Activated T-cell treated with anti-CD3 and anti-CD28 coated beads, Interleukin-2, amount 50 U/mL, for 1 hour (primary cell): ENCODE measurements at places on chromosomes 2 and 18.
A peak's percentile ranks its signal among the peaks of the same experiment; 100 is the strongest.

DNA sequence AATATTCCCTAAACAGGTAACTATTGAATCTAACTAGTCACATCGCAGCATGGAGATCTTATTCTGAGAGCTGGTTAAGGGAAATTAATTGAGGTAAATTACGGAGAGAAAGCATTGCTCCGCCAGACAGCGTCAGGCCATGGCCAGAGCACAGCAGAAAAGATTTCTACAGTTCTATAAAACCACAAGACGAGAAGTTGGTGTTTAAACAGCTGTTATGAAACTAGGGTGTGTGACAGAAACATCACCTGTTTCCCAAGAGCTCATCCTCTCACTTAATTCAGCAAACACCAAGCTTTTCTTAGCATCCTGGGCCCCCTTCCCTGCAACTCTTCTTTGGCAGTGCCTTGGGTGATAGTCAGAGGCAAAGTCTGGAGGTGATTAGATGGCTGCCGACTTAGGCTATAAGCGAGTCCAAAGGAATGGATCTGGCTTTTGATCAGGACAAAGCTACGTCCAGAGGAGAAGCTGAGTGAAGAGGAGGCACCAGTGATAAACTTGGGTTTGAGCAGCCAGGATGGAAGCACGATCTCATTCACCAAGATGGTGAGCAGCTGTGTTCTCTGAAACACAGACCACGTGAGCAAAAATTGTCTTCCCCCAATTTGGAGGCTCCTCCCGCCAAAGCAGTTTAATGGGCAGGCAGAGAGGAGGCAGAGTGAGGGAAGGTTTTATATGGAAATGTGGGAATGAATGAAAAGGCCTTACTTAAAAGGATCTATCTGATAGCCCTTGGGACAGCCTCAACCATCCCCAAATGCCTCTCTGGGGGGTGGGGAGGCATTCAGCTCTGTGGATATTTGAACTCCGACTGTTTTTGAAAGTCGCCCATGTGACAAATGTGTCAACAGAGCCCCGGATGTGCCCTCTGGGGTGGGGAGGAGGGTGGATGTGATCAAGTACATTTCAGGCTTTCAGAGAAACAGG, 57.8 kb downstream of the PKDCC start:
- peak; percentile 76 for DNase-seq

DNA sequence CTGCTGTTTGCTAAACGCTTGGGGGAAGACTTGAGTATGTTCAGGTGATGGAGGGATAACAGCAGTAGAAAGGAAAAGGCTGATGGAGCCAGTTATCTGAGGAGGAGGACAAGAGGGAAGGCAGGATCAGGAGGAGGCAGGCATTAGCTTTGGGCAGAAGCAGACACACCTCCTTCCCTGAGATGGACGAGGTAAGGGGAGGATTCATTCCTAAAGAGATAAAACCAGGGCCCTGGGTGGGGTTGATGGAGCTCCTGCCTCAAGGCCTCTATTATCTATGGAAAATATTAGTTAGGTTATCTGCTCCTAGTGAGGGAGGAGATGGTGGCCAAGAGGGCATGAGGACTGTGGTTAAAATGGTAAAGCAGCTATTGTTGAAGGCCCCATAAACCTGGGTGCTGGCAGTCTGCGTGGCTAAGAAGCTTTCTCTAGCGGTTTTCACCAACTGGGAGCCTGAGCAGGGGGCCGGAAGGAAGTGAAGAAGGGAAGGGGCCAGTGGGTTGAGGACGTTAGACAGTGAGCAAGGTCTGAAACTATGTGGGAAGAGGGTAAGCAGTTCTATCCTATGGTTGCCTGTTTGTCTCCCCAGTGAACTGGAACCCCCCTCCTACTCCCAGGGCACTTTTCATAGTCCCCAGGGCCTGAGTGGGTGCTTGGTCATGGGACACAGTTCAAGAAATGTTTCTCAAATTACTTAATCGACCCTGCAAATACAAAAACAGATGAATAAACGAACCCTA, 56.6 kb upstream of the HK2 start:
- no peak for DNase-seq

GRCh38 chr2:198483051-198483450, 678.7 kb downstream of the PLCL1 start:
- DNase-seq = no peak

GRCh38 chr2:236679884-236680860, 110.5 kb downstream of the ACKR3 start:
- DNase-seq = no peak

GRCh38 chr2:2901384-2902345, 476.0 kb downstream of the EIPR1 start:
- no peak for DNase-seq

DNA sequence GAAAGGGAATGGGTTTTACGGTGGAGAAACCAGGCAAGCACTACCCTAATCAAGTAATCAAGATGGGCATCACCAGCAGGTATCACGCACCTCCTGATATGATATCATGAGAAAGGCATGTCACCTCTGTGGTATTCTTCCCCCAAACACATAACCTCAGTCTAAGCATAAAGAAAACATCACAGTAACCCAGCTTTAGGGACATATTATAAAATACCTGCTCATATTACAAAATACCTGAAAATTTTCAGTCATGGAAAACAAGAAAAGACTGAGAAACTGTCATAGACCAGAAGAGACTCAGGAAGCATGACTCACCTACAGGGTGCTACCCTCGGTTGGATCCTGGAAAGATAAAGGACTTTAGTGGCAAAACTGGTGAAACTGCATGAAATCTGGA, 30.5 kb downstream of the GCKR start:
- no peak for DNase-seq

DNA sequence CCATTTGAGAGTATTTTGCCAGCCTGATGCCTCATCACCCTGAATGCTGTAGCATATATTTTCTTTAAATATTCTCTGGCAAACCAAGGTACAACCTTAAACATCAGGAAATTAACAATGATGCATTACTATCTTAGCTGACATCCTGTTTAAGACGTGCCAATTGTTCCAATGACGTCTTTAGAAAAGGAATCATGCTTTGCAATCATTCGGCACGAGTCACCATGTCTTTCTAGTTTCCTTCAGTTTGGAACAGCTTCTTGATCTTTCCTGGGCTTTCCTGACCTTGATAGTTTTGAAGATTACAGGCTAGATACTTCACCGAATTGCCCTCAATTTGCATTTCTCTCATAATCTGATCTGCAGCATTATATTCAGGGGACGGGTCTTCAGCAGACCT, 88.2 kb upstream of the GLI2 start:
- no peak for DNase-seq

- no peak for DNase-seq
Observed at GRCh38 chr2:168323529-168324021, 76.2 kb upstream of the STK39 start.

DNA sequence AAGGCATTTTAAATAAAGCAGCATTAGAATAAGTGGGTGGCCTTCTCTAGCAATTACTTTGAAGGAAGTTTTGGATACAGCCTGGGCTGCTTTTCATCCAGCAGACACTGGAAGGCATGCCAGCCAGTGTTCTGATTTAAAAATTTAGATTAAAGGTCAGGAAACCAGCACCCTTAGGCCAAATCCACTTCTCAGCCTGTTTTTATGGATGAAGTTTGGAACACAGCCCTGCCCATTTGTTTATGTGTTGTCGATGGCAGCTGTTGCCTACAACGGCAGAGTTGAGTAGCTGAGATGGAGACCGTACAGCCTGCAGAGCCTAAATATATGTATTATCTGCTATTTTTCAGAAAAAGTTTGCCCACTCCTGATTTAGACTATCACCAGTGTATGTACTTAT, 313.6 kb upstream of the ACVR2A start:
- no peak for DNase-seq

GRCh38 chr2:6730003-6730402, 135.7 kb downstream of the CMPK2 start:
- no peak for DNase-seq

- no peak for DNase-seq
Observed at GRCh38 chr2:157173740-157174184, 83.7 kb upstream of the GALNT5 start.

GRCh38 chr2:222730366-222730999, 59.0 kb downstream of the MOGAT1 start:
- DNase-seq = no peak

DNA sequence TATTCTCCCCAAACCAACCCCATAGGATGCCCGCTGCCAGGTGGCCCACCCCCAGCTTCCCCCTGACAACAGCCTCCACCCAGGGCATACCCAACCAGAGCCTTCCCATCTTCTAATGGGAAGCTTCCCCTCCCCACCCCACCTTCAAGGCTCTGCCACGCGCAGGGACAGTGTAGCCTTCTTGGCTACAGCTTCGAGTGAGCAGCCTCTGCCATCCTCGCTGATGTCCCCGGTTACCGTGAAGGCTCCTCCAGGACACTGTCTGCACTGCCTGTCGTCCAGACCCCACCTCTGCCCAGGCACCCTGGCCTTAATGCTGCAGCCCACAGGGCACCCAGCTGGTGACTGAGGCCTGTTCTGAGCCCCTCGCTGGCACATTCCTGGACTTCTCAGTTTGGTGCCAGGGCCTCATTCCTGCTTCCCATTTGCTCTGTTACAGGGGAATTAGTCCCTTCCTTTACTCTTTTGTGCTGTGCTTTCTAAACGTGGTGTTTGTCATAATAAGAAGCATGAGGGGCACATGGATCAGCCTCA, 13.0 kb upstream of the ADNP2 start:
- DNase-seq = no peak

DNA sequence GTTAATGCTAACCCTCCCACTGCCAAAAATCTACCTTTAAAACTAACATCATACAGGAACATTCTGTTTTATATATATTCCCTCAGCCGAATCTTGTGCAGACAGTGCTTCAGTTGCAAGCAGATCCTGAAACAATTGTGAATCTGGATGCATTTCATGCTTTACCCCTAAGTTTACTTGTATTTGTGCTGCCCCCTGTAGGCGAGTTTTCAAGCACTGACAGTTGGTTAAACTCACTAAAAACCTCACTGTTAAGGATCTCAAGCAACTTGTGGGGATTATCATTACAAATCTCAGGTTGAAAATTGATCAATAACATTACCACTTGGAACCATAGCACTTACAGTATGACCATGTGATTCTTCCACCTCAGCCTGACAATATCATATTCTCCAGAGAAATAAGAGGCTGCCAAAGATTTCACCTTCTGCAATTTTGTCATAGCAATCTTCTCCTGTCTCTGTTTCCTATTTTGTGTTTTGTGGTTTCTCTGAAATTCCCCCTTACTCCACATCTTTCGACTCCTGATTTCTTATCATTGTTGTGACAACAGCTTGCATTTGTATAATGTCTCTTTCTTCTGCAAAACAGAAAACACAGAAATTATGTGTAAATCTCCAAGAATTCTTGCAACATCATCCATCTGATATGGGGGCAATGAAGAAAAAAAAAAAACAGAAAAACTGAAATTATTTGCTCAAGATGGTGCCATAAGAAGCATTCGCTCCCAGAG, 354.6 kb upstream of the SETBP1 start:
- DNase-seq = no peak

DNA sequence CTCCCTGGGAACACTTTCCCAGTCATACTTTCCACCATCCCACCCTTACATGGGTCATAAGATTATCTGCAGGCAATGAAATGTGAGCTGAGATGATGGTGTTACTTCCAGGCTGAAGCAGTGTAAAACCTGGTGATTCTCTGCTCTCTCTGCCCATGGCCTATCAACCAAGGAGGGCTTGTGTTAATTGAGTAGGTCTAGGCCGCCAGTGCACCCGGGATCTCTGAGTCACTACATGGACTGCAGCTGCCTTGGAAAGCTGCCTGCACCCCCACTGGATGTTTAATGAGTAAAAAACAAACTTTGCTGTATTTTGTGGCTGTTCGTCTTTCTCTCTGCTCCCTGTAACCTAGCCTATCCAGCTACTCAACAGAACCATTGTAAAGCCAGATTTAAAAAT, 451.7 kb upstream of the SMIM21 start:
- DNase-seq = no peak

DNA sequence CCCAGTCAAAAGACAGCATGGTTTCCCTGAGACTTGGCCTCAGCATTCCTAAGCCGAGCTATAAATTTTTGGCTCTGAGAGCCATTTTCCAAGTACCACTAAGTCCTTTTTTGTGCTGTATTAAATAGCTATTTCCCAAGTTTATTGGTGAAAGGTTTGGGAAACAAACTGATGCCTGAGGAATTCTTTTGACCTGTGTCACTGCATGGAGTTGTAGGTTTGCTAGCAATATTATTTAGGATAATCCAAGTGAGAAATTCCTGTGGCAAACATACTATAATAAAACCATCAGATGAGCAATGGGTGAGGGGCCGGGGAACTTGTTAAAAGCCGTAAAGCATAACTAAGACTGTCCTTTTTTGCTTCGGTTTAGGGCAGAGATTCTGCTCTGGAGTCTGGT, 28.4 kb downstream of the ARHGAP28 start:
- no peak for DNase-seq

DNA sequence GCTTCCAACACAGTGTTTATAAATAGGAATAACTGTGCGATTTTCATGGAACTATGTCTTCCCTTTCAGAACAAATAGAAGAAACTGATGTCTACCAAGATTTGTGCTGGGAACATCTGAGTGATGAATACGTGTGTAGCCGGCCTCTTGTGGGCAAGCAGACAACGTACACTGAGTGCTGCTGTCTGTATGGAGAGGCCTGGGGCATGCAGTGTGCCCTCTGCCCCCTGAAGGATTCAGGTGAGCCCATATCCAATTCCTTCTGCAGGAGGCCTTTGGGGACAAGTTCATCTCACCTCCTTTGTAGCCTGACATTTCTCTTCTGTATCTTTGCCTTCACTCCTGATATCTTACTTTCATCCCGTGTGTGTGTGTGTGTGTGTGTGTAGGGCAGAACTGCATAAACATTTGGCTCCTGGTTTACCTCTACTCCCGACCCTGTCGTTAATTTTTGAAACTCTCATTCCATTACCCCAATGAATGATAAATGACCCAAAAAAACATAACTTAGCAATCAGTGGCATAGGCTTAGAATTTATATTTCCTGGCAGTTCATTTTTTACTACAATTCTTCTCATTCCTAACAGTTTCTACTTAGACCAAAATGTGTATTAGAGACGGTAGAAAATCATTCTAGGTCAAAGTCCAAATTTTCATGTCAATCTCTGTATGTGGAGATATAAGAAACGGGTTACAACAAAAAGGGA, 111.0 kb upstream of the RASGRP3 start:
- no peak for DNase-seq

DNA sequence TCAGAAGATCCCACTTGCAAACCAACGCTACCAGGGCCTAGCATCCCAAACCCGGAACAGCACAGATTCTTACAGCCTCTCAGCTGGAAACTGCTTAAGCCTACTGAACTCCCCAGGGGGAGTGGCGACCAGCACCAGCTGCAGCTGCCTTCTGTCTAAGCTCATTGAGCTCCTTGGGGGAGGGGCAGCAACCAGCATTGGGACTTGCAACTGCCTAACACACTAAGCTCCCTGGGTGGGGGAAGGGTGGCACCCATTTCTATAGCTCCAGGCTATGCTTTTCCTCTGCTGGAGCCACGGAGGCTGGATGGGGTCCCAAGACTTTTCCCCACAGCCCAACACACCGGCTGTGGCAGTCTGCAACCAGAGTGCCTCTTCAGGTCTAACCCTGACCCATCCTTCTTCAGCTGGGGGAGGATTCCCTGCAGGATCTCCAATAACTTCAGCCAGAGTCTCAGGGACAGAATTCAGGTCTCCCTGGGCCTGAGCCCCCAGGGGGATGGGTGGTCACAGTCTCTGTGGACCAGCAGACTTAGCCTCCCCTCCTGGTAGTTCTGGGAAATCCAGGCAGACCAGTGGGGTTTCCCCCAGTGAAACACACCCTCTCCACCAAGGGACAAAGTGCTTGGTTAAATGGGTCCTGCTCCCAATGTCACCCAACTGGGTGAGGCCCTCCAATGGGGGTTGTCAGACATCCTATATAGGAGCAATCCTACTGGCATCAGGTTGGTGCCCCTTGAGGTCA, 45.9 kb upstream of the ITGA4 start:
- no peak for DNase-seq
